C1 segment of cervical spinal cord (tissue), 14 donors: ENCODE measurements at places on chromosomes 1 and 21.

DNA sequence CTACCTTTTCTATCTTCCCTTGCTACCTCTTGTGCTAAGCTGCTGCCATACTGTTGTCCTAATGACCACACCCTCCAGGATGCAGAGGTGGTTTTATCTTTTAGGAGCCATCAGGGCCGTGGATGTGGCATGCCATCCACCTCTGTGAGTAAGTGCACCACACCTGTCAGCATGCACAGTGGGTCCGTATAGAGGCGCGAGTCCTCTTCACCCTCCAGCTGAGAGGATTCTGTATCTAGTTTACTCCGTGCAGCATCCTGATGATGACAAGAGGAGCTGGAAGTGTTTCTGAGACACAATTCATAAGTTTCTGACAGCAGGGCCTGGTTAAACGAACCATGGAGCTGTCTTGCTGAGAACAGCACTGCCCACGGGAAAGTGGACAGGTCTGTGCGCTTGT lies 11.2 kb downstream of the FAM3B start:
- no peak for DNase-seq

GRCh38 chr1:201024625-201024998 lies 1.1 kb upstream of the KIF21B start:
- peak; percentile 36 for DNase-seq

DNA sequence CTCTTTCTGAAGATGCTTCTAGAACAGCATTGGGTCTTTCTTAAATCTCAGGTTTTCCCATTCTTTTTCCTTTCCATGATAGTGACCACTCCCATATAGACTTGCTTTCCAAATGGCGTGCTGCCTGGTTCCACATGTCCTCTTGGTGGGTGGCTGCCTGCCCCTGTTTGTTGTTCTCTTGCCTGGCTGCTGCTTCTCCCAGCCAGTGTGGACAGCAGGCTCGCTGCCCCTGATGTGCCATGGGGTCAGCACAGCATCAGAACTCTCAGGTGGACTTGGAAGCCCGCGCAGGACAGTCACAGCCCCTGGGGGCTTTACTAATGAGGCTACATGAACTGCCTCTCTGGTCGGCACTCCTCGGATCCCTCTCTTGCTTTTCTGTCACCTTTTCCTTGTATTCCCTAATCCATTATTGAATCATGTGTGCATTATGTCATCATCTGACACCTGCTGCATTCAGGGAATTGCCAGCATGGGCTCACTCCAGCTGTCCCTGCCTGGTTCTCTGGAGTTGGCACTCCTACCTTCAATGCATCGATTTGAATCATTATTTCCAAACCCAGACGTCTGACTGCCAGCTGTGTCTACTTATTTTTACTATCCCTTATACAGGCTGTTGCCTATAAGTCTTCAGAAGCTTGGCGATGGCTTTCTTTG lies 100.5 kb upstream of the COA6 start:
- no peak for DNase-seq

DNA sequence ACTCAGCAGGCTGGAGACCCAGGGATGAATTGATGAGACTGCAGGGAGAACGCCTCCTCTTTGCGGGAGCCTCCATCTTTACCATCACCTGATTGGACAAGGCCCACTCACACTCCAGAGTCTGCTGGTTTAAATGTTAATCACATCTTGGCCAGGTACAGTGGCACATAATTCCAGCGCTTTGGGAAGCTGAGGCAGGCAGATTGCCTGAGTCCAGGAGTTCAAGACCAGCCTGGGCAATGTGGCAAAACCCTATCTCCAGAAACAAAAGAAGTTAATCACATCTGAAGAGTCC lies 121.8 kb upstream of the C1orf174 start:
- no peak for DNase-seq

GRCh38 chr1:226626577-226626956 lies 78.0 kb downstream of the STUM start:
- peak; percentile 60 for DNase-seq

- no peak for DNase-seq
These were observed 238.9 kb upstream of the PRMT6 start for GRCh38 chr1:106817575-106817974.

DNA sequence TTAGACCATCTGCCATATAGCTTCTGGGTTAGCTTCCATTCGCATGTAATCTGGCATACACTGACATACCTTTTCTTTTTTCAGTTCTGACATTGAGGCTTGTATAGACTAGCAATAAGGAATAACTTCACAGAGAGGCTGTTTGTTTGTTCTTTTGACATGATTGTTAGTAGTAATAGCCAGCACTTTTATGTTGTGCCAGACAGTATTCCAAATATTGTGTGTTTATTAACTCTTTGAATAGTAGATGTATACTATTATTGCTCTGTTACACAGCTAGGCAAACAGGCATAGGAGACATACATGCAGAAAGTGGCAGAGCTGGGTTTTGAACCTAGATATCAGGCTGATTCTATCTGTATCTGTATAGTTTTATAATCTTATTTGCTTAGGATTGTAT lies 12.6 kb downstream of the SMG7 start:
- no peak for DNase-seq

- no peak for DNase-seq
These were observed 40.3 kb downstream of the PRRX1 start for GRCh38 chr1:170704256-170704655.

GRCh38 chr21:39373634-39374033 lies 24.7 kb upstream of the HMGN1 start:
- no peak for DNase-seq

GRCh38 chr1:82179131-82179530 lies 378.4 kb downstream of the ADGRL2 start:
- DNase-seq: no peak

DNA sequence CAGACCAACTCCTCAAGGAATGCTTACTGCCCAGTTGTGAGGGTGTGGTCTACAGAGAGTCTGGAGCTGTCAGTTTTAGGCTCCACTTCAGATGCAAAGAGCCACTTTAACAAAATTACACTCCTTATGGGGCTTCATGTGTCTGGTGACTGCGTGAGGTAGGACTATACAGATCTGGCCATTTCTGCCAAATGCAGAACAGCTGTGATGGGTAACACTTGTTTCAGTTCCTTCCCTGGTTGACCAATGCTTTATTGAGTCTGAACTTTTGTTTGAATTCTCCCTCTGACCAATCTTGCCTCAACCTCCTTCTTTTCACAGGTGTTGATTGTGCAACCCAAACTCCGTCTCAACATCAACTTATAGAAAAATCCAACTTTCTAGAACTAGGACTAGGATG lies 181.2 kb downstream of the OMA1 start:
- DNase-seq: no peak

GRCh38 chr1:64199154-64199553 lies 4.3 kb upstream of the UBE2U start:
- no peak for DNase-seq

GRCh38 chr1:1920608-1921458 lies 1.8 kb upstream of the TMEM52 start:
- no peak for DNase-seq

GRCh38 chr1:51628715-51629590 lies 12.1 kb downstream of the OSBPL9 start:
- DNase-seq: no peak

DNA sequence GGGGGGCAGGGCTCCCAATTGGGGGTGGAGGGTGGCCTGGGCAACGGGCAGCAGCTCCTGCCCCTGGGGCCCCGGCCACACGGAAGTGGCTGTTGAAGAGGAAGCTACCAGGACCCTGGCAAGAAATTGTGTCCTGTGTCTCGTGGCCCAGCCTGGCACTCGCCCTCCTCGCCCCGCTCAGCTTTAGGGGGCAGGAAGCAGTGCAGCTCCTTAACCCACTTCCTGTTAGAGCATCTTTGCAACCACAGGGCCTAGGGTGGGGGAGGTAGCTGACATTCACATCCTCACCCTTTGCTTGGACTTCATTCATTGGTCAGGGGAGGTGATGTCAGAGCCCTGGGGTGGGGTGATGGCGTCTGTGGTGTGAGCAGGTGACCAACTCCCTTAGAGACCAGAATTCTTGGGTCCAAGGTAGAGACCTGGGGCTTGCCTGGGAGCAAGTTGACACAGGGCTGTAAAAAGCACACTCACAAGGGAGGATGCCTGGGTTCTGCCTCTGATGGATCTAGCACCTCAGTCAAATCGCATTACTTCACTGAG lies at the start of gene ARHGAP30:
Gene ARHGAP30, minus strand, starts transcription at position 161 of the 540 bp plus-strand sequence. CDS start 267 bp downstream, outside the sequence.
- DNase-seq: peak; percentile 65

DNA sequence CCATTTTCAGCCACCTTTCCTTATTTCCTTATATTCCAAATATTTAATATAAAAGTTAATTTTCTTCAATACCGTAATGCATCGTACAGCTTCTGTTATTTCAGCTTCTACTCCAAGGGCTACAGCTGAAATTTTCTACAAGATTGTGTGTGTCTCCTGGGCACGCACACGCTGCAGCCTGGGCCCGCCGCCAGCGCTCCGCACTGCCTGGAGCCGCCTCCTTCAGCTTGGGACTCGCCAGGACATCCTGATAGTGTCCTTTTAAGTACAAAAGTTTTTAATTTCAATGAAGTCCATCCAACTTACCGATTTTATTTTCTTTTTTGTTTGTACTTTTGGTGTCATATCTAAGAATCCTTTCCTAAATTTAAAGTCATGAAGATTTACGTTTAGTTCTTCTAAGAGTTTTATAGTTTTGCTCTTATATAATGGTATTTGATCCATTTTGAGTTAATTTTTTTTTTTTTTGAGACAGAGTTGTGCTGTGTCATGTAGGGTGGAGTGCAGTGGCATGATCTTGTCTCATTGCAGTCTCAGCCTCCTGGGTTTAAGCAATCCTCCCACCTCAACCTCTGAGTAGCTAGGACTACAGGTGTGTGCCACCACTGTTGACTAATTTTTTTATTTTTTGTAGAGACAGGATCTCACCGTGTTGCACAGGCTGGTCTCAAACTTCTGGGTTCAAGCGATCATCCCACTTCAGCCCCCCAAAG lies 82.8 kb downstream of the AXDND1 start:
- DNase-seq: no peak

DNA sequence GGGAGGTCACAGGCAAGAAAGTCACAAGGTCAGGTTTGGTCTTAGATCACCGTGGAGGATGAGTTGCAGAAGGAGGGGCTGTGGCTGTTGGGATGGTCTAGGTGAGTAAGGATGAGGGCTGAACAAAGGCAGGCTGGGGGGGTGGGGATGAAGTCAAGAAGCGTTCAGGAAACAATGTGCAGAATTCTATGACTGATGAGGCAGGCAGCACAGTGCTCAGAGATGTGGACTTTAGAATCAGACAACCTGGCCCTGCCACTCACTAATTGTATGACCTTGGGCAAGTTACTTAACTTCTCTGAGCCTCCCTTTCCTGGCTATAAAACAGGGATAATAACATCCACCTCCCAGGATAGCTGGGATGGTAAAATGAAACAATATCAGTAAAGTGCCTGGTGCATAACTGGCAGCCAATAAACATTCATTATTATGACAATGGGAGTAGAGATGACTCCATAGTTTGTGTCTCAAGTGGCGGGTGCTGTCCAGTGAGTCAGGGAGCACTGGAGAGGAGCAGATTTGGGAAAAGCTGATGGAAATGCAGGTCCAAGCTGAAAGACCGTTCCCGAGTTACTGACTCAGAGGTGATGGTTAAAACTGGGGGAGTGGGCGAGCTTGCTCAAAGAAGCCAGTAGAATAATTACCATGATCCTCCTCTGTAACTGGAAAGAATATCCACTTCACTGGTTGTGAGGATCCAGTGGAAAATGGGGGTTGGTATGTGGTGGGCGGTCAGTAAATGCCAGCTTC lies 2.1 kb downstream of the TIE1 start:
- DNase-seq: no peak

DNA sequence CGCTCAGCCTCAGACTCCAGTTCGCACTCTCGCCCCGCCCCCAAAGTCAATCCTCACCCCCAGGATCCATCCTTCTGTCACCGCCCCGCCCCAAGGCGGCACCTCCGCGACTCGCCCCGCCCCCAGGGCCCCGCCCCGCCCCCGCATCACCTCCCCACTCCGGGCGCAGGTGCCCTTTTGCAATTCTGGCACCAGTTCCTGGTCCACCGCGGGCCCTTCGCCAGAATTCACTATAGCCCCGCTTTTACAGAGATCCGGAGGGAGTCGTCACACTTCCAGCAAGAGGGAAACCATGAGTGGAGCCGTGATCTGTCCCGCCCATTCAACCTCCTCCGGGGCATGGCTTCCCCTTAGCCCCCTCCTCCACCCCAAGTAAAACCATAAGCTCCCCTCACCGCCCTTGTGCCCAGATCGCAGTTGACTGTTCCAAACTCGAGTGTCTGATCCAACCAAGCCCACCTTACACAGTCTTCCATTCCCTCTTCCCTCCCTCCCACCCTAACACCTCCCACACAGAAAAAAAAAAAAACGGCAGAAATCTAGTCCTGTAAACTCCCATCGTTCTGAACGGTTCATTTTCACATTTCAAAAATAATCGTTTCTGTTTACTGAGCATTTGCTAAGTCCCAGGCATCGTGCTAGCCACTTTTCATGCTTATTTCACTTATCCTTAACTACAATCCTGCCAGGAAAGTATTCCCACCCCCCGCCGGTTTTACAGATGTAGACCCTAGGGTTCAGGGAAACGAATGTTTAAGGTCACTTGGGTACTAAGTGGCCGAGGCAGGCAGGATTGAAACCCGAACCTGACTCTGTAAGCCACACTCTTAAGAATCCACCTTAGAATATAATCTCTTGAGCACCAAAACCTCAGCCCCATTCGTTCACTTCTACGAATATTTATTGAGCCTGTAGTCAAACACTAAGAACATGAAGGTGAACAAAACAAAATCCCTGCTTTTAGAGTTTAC lies 1.3 kb upstream of the DNAJC16 start:
- no peak for DNase-seq

GRCh38 chr1:19049128-19049768 lies 92.8 kb upstream of the IFFO2 start:
- DNase-seq: no peak

DNA sequence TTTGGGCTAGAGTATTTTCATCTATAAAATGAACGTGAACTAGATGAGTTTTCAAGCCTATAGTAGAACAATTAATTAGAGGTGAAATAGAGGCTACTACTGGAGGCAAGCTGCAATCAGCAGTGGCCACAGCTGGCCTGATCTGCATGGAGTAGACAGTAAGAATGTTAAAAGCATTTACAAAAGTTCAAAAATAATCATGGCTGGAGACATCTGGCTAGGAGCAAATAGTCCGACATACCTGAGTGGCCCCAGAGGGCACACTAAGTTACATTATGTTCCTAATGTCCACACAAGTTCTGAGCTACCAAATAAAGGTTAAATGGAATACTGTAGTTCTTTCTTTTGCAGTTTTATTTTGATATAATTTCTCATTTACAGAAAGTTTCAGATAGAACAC lies 28.0 kb downstream of the MPZL1 start:
- no peak for DNase-seq

- DNase-seq: no peak
These were observed 145.7 kb downstream of the CLIC6 start for GRCh38 chr21:34814529-34814951.

- DNase-seq: no peak
These were observed 22.2 kb downstream of the PSMG1 start for GRCh38 chr21:39161064-39161463.
